ENCODE measurements at places on chromosomes 13 and 19.

- no peak for DNase-seq
These were observed 24.9 kb downstream of the GPR12 start for GRCh38 chr13:26735677-26736076.

DNA sequence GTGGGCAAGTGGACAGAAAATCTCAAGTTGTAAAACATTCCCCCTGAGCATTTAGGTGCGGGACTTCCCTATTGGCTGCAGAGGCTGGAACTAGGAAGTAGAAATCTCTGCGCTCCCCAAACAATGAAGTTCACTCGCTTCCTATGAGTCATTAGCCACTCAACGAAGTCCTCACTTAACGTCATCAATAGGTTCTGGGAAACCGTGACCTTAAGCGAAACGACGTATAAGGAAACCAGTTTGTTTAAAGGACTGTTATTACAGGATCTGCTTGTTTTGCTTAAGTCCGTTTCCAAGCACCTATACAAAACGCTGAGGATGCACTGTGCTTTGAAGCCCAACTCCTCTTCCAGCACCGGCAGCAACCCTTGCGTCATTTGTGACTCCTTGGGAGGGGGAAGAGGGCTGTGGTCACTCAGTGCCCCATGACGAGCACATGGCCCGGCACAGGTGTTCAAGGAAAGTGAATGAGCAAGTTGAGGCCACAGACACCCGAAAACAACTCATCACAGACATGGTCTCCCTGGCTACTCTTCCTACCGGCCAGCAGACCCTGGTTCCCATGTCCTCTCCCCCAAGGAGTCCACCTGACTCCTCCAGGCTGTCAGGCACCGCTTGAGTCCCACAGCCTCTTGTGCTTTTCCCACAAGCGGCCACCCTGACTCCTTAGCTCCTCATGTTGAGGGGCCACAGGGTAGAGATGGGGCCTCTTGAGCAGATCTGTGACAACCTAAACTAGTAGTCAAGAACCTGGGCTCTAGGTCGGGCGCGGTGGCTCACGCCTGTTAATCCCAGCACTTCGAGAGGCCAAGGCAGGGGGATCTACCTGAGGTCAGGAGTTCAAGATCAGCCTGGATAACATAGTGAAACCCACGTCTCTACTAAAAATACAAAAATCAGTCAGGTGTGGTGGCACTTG, 4.8 kb downstream of the RPS16 start:
- peak; percentile 83 for DNase-seq

- peak; percentile 4 for DNase-seq
These were observed 68.5 kb downstream of the TEX29 start for GRCh38 chr13:111388851-111389500.

DNA sequence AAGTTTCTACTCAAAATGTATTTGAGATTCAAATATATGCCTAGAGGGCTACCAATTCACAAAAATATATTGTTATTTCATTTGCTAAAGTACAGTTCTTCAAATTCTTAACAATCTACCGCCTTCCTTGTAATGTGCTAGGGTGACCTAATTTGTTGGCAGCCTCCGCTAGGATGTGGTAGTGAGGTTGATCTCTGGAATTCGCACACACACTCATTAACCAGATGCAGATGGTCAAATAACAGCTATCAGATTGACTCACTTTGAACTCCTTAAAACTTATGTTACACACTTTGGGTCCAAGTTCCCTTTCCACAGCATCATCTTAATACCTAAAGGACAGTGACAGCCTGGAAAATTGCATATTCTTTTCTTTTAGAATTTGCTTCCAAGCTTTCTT, 367.3 kb downstream of the DCT start:
- no peak for DNase-seq

DNA sequence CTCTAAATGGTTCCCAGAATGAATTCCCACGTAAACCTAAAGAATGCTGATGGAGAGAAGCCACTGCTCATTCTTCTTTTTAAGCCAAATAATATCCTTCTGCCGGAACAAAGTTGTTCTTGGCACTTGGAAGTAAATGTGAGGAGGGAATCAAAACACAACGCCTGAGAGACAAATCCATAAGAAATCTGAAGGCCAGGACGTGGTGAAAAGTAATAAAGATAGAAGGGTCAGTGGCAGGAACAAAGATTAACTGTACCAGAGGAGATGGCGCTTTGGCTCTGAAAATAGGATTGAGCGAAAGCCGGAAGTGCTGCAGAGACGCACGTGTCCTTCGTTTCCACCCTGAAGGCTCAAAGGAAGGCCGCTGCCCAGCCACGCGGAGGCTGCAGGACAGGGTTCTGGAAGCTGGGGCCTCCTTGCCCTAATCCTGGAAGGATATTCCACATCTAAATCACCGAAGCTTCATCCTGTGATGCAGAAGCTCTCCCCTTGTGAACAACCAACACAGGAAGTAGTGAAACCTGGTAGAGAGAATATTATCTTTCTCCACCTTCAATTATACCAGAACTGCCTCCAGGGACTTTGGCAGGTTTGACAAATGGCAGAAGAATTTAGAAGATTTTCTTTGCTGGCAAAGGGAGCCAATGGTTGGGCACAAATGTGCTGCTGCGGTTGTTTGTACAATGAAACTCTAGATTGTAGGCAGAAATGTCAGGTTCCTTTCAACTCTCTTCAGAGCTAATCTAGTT, 214.6 kb upstream of the SERP2 start:
- DNase-seq: no peak

DNA sequence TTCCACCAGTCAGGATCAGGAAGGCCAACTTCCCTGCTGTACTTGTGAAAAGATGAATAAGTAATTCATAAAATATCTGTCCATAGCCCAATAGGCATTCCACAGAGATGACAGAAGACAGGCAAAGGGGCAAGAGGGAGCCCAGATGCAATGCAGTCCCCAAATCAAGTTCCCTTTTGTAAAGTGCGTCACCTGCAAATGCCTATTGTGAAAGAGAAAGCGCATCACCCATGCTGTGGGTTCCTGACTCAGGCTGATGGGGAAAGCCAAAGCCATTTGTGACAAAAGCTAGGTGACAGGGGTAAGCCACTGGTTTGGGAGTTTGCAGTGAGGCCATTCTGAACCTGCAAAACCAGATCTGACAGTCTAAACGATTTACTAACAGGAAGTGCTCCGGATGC, 157.5 kb upstream of the ZNF536 start:
- no peak for DNase-seq

DNA sequence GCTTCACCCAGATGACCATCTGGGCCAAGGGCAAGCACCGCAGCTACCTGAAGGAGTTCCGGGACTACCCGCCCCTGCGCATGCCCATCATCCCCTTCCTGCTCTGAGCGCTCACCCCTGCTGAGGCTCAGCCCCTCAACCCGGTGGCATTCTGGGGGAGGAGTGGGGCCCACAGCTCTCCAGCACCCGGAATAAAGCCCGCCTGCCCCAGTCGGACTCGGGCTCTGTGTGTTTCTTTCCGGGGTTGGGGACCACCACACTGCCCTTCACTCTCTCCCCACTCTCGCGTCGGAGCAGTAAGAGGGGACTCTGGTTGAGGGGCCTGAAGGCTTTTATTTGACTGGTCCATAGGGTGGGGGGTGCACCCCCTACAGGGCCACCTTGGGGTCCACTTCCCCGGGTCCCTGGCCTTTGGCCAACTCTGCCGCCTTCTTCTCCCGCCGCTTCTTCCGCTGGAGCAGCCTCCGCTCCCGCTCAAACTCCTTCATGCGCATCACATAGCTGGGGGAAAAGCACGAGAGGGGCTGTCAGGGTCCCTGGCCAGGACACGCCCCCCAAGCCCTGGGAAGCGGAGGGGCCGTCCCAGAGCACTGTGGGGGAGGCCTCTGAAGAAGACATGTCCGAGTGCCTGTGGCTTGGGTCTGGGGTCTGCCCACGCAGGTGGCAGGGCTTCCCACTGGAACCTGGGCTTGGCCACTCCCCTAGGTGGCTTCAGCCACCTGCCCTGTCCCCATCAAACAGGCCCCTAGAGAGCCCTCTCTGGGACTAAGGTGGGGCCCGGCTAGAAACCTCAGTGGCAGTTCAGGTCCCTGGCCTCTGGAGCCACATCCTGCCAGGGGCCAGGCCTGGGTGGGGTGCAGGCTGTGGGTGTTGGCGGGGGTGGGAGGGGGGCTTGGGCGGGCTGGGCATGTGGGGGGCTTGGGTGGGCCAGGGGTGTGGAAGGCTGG, 5.8 kb downstream of the NDUFB7 start:
- no peak for DNase-seq

GRCh38 chr19:46911456-46911855, 50.7 kb downstream of the ARHGAP35 start:
- no peak for DNase-seq

DNA sequence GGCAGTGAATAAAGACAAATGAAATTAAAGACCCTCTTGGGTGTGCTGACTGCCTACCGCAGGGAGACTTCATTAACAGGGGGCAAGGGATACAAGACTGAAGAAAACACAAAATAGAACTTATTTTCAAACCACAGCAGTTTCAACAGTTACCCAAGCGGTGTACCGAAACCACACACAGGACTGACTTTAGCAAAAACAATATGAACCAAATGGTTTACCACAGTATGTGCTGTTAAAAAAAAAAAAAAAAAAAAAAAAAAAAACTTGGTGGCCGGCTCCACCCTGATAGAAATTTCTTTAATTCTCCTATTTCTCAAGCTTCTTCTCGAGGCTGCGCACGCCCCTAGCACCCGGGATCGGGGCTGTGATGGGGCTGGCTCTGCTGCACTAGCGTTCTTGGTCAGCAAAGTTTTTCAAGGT, 42.6 kb downstream of the KLF2 start:
- peak; percentile 81 for DNase-seq

DNA sequence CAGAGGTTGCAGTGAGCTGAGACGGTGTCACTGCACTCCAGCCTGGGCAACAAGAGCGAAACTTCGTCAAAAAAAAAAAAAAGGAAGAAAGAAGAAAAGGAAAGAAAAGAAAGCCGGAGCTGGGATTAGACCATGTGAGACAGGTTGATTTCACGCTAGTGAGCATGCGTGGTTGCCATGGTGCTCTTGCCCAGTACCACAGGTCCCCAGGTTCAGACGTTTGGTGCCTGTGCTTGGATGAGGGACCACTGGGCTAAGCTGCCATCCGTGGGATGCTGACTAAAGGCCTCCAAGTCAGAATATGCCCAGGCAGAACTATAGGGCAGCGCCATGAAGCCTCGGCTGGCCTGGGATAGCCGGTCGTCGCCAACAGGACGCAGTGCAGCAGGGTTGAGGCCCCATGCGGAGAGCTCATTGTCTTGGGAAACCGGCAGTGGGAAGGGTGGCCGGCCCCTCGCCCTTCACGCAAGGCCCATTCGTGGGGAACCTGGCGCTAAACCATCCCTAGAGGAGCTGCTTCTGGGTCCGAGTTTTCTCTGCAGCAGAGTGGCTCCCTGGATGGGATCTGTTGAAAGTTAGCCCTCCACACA, 7.2 kb upstream of the TEX101 start:
- DNase-seq: no peak

DNA sequence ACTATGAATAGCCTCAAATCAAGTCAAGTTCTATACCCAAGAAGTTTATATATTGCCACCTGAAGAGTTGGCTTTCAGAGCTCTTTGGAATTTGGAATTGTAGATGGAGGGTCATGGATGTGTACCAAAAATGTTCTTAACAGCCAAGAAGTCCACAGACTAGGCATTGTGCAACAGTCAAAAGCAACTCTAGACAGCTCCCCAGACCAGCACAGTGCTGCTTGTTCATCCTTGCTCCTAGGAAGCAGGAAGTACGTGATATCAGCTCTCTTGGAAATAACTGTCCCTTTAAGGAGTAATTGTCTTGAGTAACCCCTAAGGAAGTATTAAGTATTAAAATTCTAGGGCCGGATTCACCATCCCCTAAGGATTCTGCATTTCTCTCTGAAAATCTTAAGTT, 30.7 kb upstream of the IL17D start:
- DNase-seq: no peak

GRCh38 chr19:48645620-48646000, 377 bp downstream of the CA11 start:
- no peak for DNase-seq

DNA sequence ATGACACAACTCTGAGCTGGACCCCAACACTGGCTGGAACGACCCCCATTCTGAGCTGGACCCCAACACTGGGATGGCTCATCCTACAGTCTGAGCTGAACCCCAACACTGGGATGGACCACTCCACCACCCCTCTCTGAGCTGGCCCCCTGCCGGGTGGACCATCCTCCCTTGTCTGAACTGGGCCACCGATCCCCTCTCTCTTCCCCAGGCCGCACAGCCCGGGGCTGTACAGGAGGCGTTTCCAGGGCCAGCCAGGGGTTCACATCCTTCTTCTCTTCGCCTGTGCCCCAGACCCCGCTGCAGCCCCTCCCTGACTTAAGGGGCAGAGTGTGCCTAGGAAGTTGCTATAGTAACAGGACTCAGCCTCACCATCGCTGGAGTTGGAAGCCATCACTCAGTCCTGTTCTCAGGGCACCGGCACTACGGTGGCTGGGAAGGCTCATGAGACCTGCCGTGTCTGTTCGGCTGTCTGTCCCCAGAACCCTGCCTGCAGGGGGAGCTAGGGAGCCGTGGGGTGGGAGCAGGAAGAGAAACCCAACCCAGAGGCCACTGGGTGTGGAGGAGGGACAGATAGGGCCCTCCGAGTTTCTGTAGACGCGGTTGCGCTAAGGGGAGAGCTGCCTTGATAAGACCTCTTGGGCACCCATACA, 3.7 kb downstream of the PRKACA start:
- DNase-seq: peak; percentile 46

DNA sequence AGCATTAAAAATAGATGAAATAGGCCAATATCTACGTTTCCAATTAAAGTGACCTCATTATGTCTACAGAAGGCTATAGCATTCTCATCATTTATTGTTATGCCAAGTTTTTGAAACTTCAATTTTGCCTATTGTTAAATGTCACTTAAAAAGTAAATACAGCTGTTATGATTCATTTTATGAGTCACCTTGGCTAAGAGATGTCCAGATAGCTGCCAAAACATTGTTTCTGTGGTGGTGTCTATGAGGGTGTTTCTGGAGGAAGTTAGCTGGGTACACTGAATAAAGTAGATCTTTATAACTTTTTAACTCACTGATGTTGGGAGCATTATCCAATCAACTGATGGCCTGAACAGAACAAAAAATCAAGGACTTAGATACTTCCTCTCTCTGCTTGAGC, 1209.7 kb upstream of the PCDH9 start:
- no peak for DNase-seq

DNA sequence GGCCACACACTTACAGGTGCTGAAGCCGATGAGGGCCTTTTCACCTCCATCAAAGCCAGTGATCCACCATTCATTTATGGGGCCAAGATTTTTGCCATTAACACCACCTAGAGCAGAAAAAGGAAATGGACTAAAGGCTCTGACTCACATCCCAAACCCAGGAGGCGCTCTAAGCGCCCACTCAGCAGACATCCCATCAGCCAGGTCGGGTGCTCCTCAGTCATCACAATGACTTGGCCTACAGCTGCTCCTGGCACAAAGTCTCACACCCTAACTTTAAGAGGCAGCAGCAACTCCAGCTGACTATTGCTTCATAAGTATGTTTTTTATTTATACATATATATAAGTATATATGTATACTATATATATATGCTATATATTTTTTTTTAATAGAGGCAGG, 36.1 kb upstream of the EIF3G start:
- DNase-seq: no peak

- DNase-seq: no peak
These were observed 11.5 kb upstream of the RPS15 start for GRCh38 chr19:1426736-1427135.
